Immature natural killer cell (primary cell): ENCODE measurements at places on chromosomes 12 and 14.

- H3K4me1 ChIP-seq = no peaks in the 10 kb centered on the region
- H3K27ac ChIP-seq = no peak overlapping the region
- no peaks in the 10 kb centered on the region for H3K27me3 ChIP-seq
- no peak overlapping the region for H3K4me3 ChIP-seq
- DNase-seq = no peak
Observed at GRCh38 chr12:29743801-29744200, 39.9 kb downstream of the TMTC1 start.

DNA sequence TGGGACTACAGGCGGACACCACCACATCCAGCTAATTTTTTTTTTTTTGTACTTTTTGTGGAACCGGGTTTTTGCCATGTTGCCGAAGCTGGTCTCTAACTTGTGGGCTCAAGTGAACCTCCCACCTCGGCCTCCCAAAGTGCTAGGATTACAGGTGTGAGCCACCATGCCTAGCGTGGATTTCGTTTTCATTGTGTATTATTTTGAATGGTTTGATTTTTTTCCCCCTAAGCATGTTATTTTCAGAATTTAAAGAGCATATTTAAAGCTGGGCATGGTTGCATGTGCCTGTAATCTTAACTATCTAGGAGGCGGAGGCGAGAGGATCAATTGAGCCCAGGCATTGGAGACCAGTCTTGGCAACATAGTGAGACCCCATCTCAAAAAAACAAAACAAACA is 13.1 kb downstream of the TMEM63C start:
- H3K27me3 ChIP-seq = peaks cover 11% of the 10 kb centered on the region
- no peak overlapping the region for H3K4me3 ChIP-seq
- no peak overlapping the region for H3K27ac ChIP-seq
- no peak for DNase-seq
- H3K36me3 ChIP-seq = no peaks in the 10 kb centered on the region

DNA sequence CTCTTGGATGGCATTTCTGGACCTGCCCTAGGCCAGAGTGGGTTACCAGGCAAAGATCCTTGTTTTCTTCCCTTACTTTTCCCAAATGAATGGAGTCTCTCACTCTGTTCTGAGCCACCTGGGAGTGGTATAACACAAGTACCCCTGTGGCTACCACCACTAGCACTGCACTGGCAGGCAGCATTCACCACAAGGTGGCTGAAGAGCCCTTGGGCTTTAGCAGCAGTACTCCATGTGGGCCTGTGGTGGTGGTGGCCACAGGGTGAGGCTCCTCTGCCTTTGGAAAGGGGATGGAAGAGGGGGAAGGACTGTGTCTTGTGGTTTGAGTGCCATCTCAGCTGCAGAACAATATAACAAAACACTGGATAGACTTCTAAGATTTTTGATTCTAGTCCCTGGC is 38.1 kb upstream of the LMNTD1 start:
- peak overlapping the region; percentile 81 for H3K27ac ChIP-seq
- H3K4me3 ChIP-seq = no peak overlapping the region
- DNase-seq = no peak
- H3K27me3 ChIP-seq = no peaks in the 10 kb centered on the region
- H3K4me1 ChIP-seq = peaks cover 45% of the 10 kb centered on the region

GRCh38 chr14:22664261-22664660 is 20.1 kb upstream of the OR6J1 start:
- peaks cover 5% of the 10 kb centered on the region for H3K27me3 ChIP-seq
- DNase-seq = no peak
- no peaks in the 10 kb centered on the region for H3K36me3 ChIP-seq
- H3K27ac ChIP-seq = no peak overlapping the region

DNA sequence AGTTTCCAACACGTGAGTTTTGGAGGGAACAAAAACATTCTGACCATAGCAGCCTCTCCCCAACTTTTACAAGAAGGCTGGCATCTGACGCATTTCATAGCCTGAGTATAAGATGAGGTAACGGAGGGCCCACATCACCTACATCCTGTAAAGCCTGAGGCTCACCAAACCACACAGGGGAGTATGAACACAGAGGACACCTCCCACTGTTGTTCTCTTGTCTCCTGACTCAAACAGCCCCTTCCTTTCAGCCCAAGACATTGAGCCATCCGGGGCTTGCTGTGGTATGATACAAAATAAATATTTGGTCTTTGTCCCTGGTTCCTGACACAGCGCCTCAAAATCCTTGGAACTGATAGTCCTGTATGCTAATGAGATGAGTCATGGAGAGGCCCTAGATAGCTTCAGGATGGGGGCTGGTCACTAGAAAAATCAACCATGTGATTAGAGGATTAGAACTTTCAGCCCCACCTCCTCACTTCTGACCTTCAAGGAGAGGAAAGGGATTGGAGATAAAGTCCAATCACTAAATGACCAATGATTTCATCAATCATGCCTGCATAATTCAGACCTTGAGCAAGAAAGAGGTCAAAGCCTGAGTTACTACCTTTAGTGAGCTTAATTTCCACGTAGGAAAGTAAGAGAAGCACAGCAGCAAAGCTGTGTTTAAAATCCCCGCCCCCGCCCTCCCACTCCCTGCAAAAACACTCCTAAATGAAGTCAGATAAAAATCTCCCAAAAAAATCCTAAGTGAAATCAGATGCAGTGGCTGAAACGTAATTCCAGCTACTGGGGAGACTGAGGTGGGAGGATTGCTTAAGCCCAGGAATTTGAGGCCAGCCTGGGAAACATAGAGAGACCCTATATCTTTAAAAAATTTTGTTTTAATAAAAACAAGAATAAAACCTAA is 236.4 kb downstream of the PCNX1 start:
- H3K36me3 ChIP-seq = no peaks in the 10 kb centered on the region
- peak; percentile 46 for DNase-seq
- peaks cover 18% of the 10 kb centered on the region for H3K4me1 ChIP-seq

DNA sequence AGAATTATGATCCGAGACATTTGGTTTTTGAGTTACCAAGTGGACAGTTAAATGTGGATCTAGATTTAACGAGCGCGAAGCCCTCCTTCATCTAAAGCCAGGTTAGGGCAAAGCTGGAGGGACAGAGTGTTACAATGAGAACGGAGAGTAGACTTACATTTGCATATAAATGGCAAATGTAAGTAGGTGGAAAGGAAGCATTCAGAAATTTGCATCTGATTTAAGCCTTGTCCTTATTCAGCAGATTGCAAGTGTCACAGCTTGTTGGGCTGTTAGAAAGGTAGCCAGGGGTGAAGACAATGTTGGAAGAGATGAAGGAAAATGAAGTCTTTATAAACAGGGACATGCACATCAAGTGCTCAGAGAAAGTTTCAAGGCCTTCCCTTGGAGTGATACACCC is 806.2 kb downstream of the GALC start:
- H3K27me3 ChIP-seq = no peaks in the 10 kb centered on the region
- H3K4me3 ChIP-seq = no peak overlapping the region
- no peak overlapping the region for H3K27ac ChIP-seq
- no peaks in the 10 kb centered on the region for H3K36me3 ChIP-seq
- H3K4me1 ChIP-seq = no peaks in the 10 kb centered on the region
